ENCODE measurements at places on chromosomes 13 and 19. TPM values are rescaled to one million over a fixed set of nuclear protein-coding genes. Genes with fewer than 3 reads are reported as not detected.

DNA sequence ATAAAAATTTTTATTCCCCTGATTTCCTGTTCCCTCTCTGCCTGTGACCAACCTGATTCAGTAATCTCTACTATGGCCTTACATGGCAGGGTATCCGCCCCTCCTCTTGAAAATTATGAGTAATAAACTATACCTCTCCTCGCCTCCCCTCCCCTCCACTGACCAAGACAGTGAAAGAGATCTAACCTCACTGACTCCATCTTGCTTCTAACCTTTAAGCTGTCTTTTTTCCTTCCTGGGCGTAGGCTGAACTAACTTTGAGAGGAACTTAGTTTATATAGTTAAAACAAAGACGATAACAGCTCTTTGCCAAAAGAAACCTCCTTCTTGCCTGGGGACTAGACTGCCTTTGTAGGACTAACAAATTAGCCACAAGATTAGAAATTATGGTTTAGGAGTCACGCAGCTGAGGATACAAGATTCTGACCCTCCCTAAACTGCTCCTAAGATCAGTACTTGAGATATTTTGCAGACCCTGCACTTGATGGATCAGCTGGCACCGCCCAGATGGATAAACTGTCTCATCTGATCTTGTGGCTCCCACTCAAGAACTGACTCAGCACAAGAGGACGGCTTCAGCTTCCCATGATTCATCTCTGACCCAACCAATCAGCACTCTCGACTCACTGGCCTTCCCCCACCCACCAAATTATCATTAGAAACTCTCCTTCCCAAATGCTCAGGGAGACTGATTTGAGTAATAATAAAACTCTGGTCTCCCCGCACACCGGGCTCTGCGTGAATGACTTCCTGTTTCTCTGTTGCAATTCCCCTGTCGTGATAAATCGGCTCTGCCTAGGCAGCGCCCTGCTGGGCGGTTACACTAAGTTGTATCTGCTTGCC lies 187.1 kb downstream of the TDRD3 start:
- no peaks in the 10 kb centered on the region for H3K27me3 ChIP-seq
- peak; percentile 25 for DNase-seq
- no peaks in the 10 kb centered on the region for H3K36me3 ChIP-seq
- peaks cover 6% of the 10 kb centered on the region for H3K4me1 ChIP-seq
- H3K27ac ChIP-seq, result no peak overlapping the region

The CCDC70 gene
- not detected for total RNA-seq

DNA sequence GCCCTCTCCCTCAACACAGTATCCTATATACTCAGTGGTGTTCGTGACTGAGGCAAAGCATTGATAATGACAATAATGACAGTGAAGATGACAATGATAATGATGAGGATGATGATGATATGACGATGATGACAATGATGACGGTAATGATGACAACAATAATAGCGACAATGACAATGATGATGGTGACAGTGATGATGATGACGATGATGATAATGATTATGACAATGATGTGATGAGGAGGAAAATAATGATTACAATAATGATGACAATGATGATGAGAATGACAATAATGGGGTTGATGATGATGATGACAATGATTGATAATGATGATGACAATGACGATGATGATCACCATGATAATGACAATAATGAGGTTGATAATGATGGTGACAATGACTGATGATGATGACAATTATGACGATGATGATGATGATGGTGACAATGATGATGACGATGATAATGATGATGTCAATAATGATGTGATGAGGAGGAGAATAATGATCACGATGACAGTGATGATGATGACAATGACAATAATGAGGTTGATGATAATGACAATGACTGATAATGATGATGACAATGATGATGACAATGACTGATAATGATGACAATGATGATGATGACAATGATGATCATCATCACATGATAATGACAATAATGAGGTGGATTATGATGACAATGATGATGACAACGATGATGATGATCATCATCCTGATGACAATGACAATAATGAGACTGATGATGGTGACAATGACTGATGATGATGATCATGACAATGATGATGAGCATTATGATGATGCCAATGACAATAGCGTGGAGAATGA lies 16.7 kb downstream of the ELSPBP1 start:
- no peak overlapping the region for H3K27ac ChIP-seq
- no peak overlapping the region for H3K4me3 ChIP-seq
- DNase-seq, result no peak

DNA sequence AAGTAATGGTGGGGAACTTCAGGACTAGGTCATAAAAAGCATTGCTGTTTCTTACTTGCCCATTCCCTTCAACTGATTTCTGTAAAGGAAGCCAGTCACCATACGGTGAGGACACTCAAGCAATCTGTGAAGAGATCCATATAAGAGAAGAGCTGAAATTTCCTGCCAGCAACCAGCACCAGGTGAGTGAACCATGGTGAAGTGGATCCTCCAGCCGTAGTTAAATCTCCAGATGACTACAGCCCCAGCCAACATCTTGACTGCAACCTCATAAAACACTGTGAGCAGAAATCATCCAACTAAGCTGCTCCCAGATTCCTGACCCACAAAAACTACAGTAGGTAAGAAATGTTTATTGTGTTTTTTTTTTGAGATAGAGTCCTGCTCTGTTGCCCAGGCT lies 3.8 kb upstream of the SLC6A16 start:
- H3K27me3 ChIP-seq, result no peaks in the 10 kb centered on the region
- no peak overlapping the region for H3K4me3 ChIP-seq

DNA sequence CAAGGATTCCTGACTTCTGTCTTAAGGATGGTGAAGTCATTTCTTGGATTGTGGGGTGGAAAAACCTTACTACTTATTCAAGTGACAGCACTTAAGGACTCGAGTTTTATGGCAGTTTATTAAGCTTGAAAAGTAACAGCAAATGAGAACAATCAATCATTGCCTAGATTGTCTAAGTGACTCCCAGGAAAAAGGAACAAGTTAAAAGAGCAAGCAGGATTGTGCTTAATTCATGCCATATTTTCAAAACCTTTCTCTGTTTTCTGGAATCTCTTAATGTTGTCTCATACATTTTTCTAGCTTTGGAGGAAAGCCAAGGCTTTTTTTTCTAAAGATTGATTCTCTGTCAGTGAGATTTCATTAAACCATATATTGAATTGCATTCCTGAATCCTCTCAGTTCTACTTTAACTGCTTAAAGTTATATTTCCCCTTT lies 236.2 kb upstream of the HTR2A start:
- no peak overlapping the region for H3K4me3 ChIP-seq
- peaks cover 8% of the 10 kb centered on the region for H3K4me1 ChIP-seq
- H3K27me3 ChIP-seq, result no peaks in the 10 kb centered on the region

The SLAIN1 gene
- total RNA-seq, result 72.8 TPM

- no peaks in the 10 kb centered on the region for H3K27me3 ChIP-seq
- H3K27ac ChIP-seq, result no peak overlapping the region
- H3K4me1 ChIP-seq, result no peaks in the 10 kb centered on the region
- no peaks in the 10 kb centered on the region for H3K36me3 ChIP-seq
Observed at GRCh38 chr13:98181111-98181815, 4.2 kb upstream of the RNF113B start.

- no peaks in the 10 kb centered on the region for H3K27me3 ChIP-seq
- H3K4me1 ChIP-seq, result peaks cover 12% of the 10 kb centered on the region
- H3K4me3 ChIP-seq, result no peak overlapping the region
- no peaks in the 10 kb centered on the region for H3K36me3 ChIP-seq
- no peak for DNase-seq
Observed at GRCh38 chr13:30780338-30780981, 45.1 kb downstream of the ALOX5AP start.

DNA sequence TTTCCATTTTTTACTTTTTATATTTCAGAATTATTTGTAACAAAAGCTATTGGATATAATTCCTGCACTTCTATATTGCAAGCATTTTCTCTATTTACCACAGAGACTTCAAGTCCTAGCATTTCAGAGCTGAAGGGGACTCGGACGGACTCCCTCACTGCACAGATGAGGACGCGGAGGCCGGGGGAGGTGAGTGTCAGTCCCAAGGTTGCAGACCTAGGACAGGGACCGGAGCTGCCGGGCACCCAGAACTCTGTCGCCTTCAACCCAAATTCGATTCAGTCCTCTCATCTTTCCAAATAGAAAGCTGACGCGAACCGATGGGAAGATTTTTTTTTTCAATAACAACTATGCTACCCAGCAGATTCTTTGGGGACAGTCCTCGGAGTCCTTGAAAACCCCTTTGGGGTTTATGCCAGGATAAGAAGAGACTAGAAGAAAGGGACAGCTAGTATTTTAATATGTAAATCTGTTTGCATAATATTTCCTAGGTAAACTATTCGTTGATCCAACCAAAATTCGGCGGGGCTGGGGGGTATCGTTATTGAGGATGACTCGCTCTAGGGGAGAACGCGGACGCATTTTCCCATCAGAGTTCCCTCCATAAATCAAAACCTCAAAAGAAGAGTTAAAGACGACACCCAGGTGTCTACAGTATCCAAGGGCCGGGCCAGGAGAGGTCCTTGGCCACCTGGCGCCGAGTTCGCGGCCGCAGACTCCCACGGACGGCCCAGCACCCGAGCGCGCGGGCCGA lies 803 bp downstream of the FLT3 start:
- H3K36me3 ChIP-seq, result no peaks in the 10 kb centered on the region
- no peak overlapping the region for H3K27ac ChIP-seq
- DNase-seq, result peak; percentile 23
- peaks cover 12% of the 10 kb centered on the region for H3K4me1 ChIP-seq
- H3K27me3 ChIP-seq, result peaks cover 85% of the 10 kb centered on the region

The KIR3DL1 gene
- not detected for total RNA-seq

The FFAR3 gene
- total RNA-seq, result not detected

- DNase-seq, result no peak
- H3K4me1 ChIP-seq, result peaks cover 5% of the 10 kb centered on the region
- H3K27ac ChIP-seq, result no peak overlapping the region
- no peaks in the 10 kb centered on the region for H3K27me3 ChIP-seq
- no peak overlapping the region for H3K4me3 ChIP-seq
Observed at GRCh38 chr13:44236370-44236769, 137.3 kb upstream of the SERP2 start.

The GPC6 gene
- 42.9 TPM for total RNA-seq

GRCh38 chr13:63190219-63190618 lies 1774.6 kb upstream of the PCDH20 start:
- no peaks in the 10 kb centered on the region for H3K36me3 ChIP-seq
- no peaks in the 10 kb centered on the region for H3K27me3 ChIP-seq
- H3K27ac ChIP-seq, result no peak overlapping the region

- no peak overlapping the region for H3K27ac ChIP-seq
- no peaks in the 10 kb centered on the region for H3K36me3 ChIP-seq
- H3K4me1 ChIP-seq, result no peaks in the 10 kb centered on the region
- peaks cover 53% of the 10 kb centered on the region for H3K27me3 ChIP-seq
Observed at GRCh38 chr13:33352041-33352440, 66.5 kb upstream of the STARD13 start.

- no peaks in the 10 kb centered on the region for H3K27me3 ChIP-seq
- no peak overlapping the region for H3K4me3 ChIP-seq
- H3K27ac ChIP-seq, result no peak overlapping the region
- H3K4me1 ChIP-seq, result no peaks in the 10 kb centered on the region
- DNase-seq, result no peak
Observed at GRCh38 chr13:46909042-46909441, 12.2 kb upstream of the HTR2A start.

- no peaks in the 10 kb centered on the region for H3K27me3 ChIP-seq
- H3K36me3 ChIP-seq, result no peaks in the 10 kb centered on the region
- H3K27ac ChIP-seq, result no peak overlapping the region
- H3K4me1 ChIP-seq, result no peaks in the 10 kb centered on the region
- no peak for DNase-seq
Observed at GRCh38 chr19:4095488-4095844, 28.5 kb downstream of the MAP2K2 start.

The CEACAM16 gene
- not detected for total RNA-seq

The MAST1 gene
- total RNA-seq, result 13.3 TPM

DNA sequence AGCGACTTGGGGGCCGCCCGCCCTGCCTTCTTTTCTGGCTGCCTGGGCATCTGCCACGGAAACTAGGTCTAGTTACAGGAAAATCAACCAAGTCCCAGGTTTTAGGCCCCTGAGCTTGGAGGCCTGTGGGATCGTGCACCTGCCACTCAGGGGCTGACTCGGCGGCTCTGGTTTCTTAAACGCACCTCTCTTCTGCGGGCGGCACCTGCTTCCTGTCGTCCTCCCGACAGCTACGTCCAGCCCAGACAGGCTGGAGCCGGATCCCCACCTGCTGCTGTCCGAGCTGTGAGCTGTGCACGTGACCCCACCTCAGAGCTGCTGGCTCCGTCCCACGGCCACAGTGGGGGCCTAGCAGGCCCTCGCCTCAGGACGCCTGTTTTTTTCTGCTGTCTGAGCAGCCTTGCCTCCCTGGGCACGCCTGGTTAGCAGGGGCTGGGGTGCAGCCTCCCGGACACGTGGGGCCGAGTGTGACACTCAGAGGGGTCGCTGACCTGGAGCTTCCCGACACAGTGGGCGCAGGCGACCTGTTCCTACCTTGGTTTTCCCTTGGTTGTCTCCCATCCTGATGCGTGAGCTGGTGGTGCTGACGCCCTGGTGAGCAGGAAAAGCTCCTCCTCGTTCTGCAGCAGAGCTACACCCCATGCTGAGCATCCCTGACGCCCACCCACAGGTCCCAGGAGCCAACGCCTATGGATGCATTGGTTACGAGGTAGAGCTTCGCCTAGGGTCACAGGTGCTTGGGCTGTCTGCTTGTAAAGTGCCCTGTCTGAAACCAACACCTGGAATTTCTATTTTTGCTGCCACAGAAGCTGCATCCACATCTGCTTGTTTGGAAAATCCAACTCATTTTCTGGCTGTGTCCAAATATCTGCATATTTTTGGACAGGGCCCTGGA lies 17.5 kb downstream of the TMEM255B start:
- no peaks in the 10 kb centered on the region for H3K4me1 ChIP-seq
- H3K27ac ChIP-seq, result no peak overlapping the region
- H3K36me3 ChIP-seq, result no peaks in the 10 kb centered on the region
- no peak for DNase-seq

DNA sequence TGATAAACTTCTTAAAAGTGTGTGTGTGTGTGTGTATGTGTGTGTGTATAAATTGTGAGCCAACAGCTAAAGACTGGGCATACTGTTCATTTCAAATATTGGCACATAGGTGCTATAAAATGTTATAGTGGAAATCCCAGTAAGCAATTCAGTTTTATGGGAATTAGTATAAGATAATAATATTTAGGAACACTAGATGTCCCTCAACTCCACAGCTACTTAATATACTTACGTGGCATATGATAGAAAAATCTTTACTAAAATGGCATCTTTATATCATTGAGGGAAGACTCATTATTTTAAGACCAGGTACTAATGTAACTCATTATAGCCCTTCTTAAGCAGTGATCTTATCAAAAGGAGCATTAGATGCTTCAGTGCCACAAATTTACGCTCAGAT lies 266.2 kb downstream of the MAB21L1 start:
- H3K27me3 ChIP-seq, result no peaks in the 10 kb centered on the region
- H3K27ac ChIP-seq, result no peak overlapping the region
- no peaks in the 10 kb centered on the region for H3K4me1 ChIP-seq
- no peaks in the 10 kb centered on the region for H3K36me3 ChIP-seq
- DNase-seq, result no peak
- no peak overlapping the region for H3K4me3 ChIP-seq

The CYP2A7 gene
- not detected for total RNA-seq

Data from neural progenitor cell (in vitro differentiated cells).